Brain microvascular endothelial cell (primary cell): ENCODE measurements at places on chromosomes 4 and X.

DNA sequence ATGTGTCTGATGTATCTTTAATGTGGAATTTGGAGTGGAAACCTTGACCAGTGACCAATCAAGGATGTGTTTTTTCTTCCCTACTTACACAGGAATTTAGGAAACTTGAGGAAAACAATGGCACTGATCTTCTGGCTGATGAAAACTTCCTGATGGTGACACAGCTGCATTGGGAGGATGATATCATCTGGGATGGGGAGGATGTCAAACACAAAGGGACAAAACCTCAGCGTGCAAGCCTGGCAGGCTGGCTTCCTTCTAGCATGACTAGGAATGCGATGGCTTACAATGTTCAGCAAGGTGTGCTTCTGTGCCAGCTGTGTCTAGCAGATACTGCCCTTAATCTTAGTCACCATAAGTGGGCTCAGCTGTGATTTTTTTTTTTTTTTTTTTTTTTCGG, 12.6 kb downstream of the TAF1 start:
- no peak for DNase-seq

DNA sequence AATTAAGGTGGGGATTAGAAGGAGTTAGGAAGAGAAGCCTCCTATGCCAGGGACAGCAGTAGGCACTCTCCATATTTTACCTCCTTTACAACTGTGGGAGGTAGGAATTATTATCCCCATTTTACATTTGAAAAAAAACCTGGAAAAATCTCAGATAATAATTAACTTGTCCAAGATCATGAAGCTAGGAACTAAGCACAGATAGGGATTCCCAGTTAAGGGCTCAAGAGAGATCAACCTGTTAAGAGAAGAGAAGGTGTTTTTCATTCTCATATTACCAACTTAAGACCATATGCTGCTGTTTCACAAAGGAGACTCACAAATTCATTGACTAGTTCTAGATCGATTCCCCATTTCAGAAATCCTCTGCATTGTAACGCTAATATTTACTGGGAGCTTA, 16.1 kb upstream of the FAM47E start:
- no peak for DNase-seq

GRCh38 chrX:24081661-24082154, 27.0 kb downstream of the EIF2S3 start:
- DNase-seq: peak; percentile 65

DNA sequence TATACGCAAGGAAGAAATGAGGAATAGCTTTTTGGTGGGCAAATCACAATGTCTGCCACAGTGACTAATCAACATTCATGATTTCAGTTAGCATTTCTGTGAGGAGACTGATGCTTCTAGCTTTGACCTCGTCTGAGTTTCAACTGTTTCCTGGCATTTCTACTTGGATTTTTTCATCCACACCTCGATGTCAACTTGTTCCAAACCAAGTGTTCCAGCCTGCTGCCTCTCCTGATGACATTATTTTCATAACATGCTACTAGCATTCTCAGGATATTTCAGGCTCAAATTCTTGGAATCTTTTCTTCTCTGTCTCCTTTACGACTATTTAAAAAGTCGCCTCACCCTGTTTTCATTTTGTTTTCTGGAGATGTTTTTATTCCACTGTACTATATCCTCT, 90.3 kb upstream of the TEX13D start:
- no peak for DNase-seq

- no peak for DNase-seq
Observed at GRCh38 chrX:123476611-123477219, 256.1 kb downstream of the THOC2 start.

DNA sequence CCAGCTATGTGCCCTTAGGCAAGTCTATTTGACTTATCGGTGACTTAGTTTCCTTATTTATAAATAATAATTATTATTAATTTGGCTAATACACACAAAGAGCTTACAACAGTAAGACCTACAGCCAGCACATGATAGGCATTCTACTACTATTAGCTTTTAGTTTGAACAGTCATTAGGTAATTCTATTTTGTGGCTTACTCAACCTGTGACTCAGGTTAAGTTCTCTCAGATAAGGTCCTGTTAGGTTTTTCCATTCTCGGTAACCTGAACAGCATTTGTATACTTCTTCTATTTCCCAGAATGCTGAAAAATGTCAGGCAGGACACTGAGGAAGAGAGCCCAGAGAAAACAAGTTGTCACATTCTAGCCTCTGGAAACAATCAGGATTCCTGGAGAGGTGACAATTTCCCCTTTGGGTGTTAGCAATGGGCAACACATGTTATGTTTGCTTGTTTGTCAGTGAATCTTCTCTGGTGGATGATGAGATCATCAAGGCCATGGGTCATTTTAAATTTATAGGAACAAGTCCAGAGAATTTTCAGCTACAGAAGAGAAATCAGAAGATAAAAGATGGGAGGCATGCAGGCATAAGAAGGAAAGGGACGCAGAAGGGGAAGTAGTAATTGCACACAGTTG, 2144.7 kb downstream of the PCDH7 start:
- DNase-seq: no peak

DNA sequence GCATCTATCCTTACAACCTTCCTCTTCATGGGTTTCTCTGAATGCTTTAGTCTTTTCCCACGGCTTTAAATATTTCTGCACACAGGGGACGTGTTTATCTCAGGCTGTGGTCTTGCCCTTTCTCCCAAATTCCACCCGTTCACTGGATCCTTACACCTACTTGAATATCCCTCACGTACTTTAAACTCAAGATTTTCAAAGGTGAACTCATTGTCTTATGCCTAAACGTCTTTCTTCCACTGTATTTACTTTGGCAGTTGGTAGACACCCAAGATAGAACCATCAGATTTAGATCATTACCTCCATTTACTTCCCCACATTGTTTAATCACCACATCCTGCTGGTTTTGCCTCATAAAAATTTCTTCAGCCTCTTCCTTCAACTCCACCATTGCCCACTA, 269.2 kb downstream of the CBLL2 start:
- no peak for DNase-seq

- DNase-seq: no peak
Observed at GRCh38 chrX:1105671-1106419, 106.6 kb downstream of the CRLF2 start.

DNA sequence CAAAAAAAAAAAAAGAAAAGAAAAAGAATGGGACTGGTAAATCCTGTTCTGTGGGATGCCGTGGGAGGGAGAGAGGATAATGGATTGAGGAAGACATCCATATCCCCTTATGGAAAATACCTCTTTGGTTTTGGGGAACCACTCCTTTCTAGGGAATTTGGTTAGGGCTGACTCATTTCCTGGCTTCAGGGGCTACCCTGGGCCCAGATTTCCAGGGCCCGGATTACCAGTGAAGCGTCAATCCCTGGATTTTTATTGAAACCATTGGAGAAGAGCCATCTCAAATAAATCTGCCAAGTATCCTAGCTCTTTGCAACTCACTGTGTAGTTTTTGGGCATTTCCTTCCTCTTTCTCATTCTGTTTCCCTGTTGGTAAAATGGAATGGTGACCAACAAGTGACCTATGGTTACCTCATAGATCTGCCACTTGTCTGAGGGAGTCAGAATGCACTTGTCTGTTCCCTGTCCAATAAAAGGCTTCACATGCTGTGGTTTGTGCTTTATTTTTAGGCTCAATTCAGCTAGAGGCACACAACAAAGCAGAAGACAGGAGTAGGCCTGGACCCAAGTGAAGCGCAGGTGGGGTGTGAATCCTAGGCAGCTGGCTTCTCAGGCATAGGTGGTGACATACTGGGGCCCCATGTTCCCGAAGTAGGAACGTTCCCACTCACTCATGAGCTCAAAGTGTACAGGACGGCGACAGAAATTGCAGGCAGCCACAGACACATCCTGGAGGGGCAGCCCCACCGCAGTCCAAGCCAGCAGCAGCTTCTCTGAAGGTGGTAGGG, 8.6 kb downstream of the APEX2 start:
- no peak for DNase-seq

- peak; percentile 69 for DNase-seq
Observed at GRCh38 chrX:153667956-153668396, 5.6 kb downstream of the PNCK start.

GRCh38 chrX:43328358-43328946, 327.6 kb upstream of the MAOA start:
- DNase-seq: no peak

DNA sequence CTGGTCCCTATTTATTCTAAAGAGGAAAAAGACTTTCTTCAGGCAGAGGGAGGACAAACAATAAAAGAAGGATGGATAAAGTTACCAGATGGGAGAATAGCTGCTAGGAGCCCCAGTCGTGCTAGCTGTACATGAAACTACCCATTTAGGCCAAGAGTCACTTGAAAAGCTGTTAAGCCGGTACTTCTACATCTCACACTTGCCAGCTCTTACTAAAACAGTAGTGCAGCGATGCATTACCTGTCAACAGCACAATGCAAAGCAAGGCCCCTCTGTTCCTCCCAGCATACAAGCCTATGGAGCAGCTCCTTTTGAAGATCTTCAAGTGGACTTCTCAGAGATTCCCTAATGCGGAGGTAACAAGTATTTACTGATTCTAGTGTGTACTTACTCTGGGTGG, 1138.8 kb downstream of the ARAP2 start:
- DNase-seq: no peak
